ENCODE measurements at places on chromosomes 2 and 18.

- DNase-seq, result no peak
These were observed 312.9 kb upstream of the CDH19 start for GRCh38 chr18:66916834-66917233.

DNA sequence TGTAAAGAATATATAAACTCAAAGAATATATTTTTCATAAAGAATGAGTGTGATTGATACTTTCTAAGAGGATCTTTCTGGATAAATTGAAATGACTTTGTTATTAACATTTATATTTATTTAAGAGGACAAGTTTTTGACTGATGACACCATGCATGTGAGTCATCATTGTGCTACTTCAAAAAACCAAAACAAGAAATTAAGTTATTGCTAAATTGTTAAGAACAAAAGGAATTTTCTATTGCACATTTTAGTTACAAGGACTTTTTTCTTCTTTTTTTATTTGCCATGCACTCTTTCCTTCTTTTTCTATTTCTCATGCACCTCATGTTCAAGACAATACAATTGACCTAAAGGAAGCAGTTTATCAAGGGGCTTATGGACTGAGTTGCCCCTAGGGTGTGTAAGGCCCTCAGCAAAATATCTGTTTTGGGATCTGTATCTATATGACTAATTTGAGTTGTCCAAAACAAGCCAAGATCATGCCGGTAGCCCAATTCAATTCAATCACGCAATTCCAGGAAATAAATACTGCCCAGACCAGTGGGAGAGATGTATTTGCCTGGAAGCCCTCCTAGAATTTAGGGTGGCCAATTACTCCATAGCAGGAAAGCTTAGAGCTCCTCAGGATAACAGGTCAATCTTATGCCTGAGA is 654.3 kb downstream of the METTL4 start:
- no peak for DNase-seq

DNA sequence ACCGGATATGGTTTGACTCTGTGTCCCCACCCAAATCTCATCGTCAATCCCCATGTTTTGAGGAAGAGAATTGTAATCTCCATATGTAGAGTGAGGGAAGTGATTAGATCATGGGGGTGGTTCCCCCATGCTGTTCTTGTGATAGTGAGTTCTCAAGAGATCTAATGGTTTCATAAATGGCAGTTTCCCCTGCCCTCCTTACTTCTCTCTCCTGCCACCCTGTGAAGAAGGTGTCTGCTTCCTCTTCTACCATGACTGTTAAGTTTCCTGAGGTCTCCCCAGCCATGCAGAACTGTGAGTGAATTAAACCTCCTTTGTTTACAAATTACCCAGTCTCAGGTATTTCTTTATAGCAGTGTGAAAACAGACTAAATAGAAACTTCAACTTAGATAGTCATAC is 69.5 kb downstream of the SESTD1 start:
- no peak for DNase-seq

- DNase-seq, result no peak
These were observed 84.9 kb downstream of the SCN1A start for GRCh38 chr2:166042768-166043390.

GRCh38 chr18:36771245-36771644 is 57.6 kb downstream of the TPGS2 start:
- no peak for DNase-seq

DNA sequence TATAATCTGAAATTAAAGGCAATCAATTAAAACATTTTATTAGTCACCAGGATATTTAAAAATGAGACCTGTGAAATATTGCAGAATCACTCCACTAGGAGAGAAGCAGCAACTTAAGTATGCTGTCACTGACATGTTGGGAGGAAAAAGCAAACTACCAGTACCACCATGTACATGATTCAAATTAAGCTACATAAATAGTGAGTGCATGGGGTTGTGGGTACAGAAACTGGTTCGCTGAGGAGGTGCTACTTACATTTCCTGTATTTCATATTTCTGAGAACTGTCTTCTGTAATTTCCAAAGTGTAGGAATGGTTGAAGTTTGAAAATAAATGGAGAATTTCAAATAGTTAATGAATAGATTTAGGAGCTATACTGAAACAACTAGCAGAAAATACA is 7.9 kb upstream of the NR4A2 start:
- DNase-seq, result no peak

DNA sequence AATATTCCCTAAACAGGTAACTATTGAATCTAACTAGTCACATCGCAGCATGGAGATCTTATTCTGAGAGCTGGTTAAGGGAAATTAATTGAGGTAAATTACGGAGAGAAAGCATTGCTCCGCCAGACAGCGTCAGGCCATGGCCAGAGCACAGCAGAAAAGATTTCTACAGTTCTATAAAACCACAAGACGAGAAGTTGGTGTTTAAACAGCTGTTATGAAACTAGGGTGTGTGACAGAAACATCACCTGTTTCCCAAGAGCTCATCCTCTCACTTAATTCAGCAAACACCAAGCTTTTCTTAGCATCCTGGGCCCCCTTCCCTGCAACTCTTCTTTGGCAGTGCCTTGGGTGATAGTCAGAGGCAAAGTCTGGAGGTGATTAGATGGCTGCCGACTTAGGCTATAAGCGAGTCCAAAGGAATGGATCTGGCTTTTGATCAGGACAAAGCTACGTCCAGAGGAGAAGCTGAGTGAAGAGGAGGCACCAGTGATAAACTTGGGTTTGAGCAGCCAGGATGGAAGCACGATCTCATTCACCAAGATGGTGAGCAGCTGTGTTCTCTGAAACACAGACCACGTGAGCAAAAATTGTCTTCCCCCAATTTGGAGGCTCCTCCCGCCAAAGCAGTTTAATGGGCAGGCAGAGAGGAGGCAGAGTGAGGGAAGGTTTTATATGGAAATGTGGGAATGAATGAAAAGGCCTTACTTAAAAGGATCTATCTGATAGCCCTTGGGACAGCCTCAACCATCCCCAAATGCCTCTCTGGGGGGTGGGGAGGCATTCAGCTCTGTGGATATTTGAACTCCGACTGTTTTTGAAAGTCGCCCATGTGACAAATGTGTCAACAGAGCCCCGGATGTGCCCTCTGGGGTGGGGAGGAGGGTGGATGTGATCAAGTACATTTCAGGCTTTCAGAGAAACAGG is 57.8 kb downstream of the PKDCC start:
- DNase-seq, result peak; percentile 83

- DNase-seq, result no peak
These were observed 273.6 kb downstream of the HRH4 start for GRCh38 chr18:24734058-24734457.

- no peak for DNase-seq
These were observed 47.8 kb downstream of the PHLPP1 start for GRCh38 chr18:62763101-62763521.

- DNase-seq, result no peak
These were observed 70.8 kb downstream of the RTN4 start for GRCh38 chr2:54979321-54980044.

GRCh38 chr18:21004726-21005125 is 106.9 kb downstream of the ROCK1 start:
- DNase-seq, result no peak

GRCh38 chr2:204257781-204258180 is 287.5 kb upstream of the PARD3B start:
- DNase-seq, result no peak

DNA sequence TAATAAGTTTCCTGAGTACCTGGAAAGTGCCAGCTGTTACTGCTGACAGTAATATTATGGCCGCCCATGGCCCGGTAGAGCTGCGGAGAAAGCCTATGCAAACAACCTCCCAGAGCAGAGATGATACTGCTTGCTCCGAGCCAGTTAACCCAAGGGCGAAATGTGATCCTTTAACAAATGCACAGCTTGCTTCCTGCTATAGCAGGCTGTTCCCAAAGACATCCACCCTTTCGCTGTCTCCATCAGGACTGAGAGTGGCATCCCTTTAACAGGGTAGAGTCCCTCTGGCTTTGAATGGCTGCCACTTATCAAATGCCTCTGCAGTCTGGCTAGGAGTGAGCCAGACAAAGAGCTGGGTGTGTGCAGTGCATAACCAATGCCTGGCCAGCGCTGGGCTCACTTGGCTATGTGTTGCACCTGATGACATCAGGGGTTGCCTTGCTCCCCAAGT is 69.7 kb upstream of the DAPL1 start:
- DNase-seq, result no peak

- DNase-seq, result no peak
These were observed 36.2 kb downstream of the LCT start for GRCh38 chr2:135800513-135801460.

GRCh38 chr2:150485114-150485870 is 2.2 kb downstream of the RND3 start:
- no peak for DNase-seq

- DNase-seq, result no peak
These were observed 179.2 kb upstream of the RAB6C start for GRCh38 chr2:129800285-129800684.

DNA sequence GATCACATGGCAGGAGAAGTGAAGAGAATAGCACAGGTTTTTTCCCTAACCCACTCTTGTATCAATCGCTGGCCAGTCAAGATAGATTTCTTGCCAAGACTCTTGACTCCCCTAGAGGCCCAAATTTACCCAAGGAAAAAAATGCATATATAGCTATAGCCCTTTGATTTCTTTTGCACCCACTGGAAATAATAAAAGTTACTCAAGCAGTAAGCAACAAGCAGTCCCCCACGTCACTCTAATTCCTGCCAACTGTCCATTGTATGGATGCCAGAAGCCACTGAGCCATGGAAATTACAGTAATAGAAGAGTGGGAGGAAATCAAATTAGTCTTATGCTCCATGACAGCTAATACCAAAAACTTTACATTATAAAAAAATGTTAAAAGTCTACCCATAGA is 125.3 kb upstream of the SLC39A10 start:
- DNase-seq, result no peak

GRCh38 chr18:55587418-55588110 is 428 bp downstream of the TCF4 start:
- peak; percentile 43 for DNase-seq

GRCh38 chr2:17387591-17387990 is 130.6 kb downstream of the RAD51AP2 start:
- no peak for DNase-seq

DNA sequence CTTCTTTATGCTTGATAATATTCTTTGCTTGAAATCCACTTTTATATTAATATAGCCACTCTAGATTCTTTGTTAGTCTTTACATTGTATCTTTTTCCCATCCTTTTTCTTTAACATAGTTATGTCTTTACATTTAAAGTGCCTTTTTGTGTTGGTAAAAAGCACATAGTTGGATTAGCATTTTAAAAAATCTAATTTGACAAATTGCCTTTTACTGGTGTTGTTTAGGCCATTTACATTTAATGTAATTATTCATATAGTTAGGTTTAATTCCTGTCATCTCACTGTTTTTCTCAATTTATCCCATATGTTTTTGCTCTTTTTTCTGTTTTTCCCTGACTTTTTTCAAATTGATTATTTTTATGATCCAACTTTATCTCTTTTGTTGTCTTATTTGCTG is 93.2 kb downstream of the BCL2L11 start:
- DNase-seq, result no peak

DNA sequence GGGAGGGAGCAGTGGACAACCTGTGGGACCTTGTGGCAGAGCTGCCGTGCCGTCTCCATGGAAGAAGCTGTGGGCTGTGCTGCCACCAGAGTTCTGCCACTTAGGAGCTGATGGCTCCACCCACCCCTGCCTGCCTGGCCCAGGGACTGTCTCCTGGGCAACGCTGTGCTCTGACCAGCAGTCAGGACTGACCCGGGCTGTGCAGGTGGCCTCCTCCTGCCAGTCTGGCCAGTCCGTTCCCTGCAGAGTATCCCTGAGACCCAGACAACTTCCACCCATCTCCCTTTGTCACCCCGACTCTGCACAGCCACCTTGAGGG is 12.8 kb downstream of the ASIC4 start:
- no peak for DNase-seq

DNA sequence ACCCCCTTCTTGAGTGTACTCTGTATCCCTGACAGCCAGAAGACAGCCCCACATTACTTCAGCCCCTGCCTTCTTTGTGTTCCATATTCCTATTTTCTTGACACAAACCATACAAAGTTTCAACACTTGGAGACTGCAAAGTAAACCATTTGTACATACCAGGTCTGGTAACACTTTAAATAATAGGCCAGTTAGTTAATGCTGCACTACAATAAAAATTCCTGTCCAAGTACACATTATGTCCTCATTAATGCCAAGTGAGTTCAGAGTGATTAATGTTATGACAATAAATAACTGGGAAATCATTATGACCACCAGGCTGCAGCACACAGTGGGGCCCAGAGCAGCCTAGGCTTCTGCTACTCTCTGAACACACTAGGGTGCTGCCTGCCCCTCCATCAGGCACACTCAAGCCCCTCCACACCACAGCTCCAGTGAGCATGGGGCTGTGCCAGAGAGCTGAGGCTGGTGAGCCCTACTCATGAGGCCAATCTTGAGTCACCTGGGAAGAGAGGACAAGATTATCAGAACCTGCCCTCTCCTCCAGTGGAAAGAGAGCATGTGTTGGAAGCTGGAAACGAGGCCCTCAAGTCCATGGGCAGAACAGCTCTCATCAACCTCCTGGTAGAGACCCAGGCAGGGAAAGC is 138.7 kb downstream of the TTC32 start:
- DNase-seq, result no peak

DNA sequence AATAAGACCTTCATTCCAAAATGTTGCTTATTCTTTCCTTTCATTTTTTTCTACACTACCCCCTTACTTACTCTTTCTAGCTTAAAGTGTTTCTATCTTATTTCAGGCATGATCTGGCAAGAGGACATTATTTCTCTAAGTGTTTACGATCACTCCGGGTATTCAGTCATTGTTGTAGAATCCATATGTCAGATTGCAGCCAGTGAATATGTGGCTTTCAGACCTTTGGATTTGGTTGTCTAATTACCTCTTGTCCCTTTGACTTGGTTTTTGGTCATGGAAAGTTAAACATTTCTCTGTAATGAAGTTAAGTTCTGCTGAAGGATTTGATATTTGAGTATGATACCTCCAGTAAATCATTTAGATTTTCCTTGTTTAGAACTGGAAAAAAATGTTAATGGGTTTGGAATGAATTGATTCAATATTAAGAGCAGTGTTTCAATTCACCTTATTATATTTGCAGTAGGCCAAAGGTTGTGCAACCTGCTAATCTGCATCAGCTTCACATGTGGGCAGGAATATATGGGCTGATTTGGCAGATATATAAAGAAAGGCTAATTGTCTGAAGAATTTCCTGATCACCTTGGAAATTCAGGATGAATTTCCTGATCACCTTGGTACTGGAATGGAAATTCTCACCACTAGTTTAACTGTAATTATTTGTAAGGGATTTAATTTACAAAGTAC is 154.9 kb downstream of the PRPF40A start:
- no peak for DNase-seq

- no peak for DNase-seq
These were observed 114.5 kb upstream of the TANK start for GRCh38 chr2:161045726-161046125.

DNA sequence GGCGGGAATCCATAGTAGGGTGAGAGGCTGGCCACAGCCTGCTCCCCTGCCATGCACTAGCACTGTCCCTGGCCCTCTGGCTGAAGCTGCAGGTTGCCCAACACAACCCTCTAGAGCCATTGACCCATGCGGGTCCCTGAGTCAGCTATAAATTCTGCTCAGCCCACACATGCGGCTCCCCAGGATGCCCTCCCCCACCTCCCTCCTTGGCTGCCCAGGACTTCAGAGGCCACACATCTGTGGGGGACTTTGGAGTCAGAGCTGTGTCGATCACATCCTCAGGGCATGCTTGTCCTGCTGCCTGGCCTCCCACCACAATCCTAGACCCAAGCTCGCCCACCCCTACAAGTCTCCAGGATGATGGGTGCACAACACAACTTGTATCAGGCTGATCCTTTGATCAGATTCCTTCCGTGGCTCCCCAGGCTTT is 97.0 kb downstream of the TFCP2L1 start:
- no peak for DNase-seq

- DNase-seq, result no peak
These were observed 45.3 kb downstream of the ACAA2 start for GRCh38 chr18:49768051-49768391.

Measured in naive B cell (primary cell).